Liver (tissue), 10 donors: ENCODE measurements at places on chromosomes 2 and 18. TPM values are rescaled to one million over a fixed set of nuclear protein-coding genes. Genes with fewer than 3 reads are reported as not detected.

The CPSF3 gene
- 11.3 TPM for polyA plus RNA-seq

The SH3RF3 gene
- 0.11 TPM for polyA plus RNA-seq

The PECR gene
- polyA plus RNA-seq: 63.5 TPM

The UGT1A1 gene
- polyA plus RNA-seq: 386 TPM

The CCDC178 gene
- not detected for polyA plus RNA-seq

The SLC9A4 gene
- not detected for polyA plus RNA-seq

The POTEC gene
- not detected for polyA plus RNA-seq
